ENCODE measurements at places on chromosomes 6 and 20.

- DNase-seq: no peak
Measured at GRCh38 chr6:42104804-42105125, 37.7 kb downstream of the C6orf132 start.

DNA sequence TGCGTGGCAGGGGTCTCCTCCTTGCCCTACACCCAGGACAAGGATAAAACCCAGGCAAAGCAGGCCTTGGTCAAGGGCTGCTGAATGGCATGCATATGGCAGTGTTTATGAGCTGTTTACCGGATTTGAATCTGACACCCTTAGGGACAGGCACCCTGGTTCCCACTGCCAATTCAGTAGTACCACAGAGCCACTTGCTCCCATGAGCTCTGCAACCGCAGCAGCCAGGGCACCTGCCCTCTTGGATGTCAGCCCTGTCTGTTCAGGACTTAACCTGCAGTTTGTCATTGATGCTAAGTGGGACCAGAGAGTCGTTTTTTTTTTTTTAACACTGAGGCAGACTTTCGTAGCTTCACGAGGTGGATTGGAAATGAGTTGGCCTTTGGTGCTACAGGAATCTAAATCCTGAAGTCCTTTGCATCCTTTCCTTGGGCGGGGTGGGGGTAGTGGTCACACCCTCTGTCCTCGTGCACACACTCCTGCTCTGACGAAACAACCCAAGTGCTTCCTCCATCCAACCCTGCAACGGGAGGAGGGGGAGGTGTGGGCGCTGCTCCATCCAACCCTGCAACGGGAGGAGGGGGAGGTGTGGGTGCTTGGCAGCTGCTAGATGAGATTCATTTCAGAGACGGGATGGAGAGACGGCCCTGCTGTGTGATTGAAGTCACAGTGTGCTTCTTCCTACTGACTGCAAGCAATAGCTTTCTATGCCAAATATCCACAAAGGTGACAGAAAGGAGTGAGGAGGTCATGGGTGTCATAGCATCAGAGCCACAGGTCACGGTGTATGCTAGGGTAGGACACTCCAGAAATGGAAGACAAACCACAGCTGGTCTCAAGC, 166.5 kb downstream of the SMOC2 start:
- DNase-seq: peak; percentile 63

DNA sequence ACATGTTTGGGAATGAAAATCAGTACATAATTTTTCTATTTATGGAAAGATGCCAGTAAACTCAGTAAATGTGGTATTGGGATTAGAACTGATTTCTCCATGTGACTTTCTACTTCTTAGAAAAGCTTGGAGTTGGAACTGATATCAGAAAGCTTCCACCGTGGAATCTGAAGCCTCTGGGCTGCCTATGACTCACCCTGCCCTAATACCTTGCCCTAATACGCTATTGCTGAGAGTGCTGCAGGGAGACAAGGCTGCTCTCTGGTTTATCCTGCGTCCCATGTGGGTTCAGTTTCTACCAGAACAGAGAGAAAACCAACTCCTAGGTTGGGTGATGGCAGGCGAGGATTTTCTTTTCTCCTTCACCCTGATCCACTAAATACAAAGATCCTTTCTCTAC, 3.3 kb upstream of the STMND1 start:
- DNase-seq: no peak

DNA sequence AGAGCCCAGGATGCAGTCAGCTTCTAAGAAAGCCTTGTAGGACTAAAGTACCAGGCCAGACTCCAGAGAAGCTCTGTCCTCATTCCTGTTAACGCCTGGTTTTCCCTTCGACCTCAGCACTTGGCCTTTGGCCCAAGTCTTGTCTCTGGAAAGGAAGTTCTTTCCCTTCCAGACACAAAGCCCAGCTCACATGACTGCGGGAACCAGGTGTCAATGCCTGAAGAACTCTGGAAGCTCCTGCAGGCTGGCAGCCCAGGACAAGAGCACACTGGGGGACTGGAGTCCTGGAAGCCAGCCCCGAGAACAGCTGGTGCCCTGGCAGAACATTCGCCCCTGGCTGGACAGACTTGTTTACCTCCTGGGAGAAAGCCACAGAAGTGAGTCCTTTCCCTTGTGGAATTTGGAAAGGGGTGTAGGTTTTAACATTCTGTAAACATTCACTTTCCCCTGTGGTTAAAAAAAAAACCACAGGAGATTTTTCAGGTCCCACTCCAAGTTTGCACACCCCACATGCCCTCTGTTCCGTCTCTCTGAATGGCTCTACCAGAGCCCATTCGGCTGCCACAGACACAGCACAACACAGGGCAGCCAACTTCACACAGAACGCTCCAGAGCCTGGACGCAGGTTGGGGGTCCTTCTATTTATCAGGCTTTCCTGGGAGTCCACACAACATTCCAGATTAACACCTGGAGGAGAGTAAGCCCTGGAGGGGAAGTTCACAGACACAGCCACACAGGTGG, 18.1 kb downstream of the ACSS1 start:
- DNase-seq: no peak
